ENCODE measurements at places on chromosomes 3 and 15.

DNA sequence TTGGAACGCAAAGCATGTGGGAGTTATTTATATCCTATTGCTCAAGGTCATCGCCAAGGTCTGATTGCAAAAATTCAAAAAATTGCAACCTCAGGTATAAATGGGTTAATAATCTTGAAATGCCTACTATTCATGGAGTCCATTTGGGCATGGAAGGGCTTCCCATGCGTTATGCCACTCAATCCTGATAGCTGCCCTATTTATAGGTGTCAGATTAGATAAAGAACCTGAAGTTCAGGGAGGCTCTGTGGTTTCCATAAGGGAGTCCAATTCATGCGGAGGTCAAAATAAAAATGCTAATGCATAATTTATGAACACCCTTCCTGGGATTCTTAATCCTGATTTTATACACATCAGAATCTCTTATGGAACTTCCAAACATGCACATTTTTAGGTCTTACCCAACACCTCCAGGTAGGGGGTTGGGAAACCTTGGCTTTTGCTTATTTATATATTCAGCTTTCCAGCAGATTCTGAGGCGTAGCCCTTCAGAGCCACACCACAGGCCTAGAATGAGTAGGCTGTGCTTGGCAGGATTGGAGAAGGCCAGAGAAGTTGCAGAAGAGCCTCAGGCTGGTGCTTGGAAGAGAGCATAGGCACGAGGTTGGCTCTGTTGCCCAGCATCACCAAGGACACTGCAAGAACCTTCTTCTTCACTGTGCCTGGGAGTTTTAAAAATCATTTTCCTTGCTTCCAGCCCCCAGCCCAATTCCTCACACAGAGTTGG is 324.4 kb upstream of the CFAP20DC start:
- DNase-seq: no peak

GRCh38 chr15:79314811-79315210 is 3.9 kb downstream of the TMED3 start:
- DNase-seq: no peak

DNA sequence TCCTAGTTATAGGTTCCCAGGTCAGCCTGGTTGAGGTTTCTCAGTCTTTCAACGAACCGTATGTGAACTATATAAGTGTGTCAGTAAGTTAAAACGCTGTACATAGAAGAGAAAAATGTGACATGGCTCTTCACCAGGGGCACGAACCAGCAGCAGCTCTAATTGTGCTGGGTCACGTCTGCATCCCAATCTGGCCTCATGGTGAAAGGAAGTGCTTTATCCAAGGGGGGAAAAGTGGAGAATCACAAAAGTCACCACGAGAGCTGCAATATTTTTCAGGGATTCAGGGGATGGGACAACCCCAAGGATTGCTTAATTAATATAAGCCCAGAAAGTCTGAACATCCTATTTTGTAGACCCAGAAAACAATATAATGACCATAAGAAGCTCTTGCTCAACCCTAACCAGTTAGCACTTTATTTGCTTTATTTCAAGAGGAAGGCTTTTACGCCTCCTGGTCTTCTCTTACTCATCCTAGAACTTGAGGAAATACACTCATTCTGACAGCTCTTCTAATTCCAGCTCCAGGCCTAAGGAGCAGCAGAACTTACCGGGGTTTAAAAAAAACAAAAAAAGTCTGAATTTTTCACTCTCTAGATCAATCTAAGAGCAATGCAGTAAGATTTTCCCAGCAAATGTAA is 16.5 kb downstream of the ANXA2 start:
- no peak for DNase-seq

DNA sequence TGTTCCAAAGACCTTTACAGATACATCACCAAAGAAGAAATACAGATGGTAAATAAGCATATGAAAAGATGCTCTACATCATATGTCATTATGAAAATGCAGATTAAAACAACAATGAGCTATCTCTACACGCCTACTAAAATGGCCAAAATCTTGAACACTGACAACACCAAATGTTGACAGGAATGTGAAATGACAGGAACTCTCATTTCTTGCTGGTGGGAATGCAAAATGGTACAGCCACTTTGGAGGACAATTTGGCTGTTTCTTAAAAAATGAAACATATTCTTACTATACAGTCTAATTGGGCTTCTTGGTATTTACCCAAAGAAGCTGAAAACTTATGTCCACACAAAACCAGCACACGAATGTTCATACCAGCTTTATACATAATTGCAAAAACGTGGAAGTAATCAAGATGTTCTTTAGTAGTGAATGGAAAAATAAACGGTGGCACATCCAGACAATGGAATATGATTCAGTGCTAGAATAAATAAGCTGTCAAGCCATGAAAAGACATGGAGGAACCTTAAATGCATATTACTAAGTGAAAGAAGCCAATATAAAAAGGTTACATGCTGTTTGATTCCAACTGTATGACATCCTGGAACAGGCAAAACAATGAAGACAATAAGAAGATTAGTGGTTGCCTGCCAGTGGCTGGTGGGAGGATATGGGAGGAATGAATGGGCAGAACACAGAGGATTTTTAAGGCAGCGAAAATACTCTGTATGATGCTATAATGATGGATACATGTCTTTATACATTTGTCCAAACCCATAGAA is 81.3 kb upstream of the NEDD4 start:
- DNase-seq: no peak

GRCh38 chr3:158918451-158918850 is 116.6 kb downstream of the MFSD1 start:
- no peak for DNase-seq

DNA sequence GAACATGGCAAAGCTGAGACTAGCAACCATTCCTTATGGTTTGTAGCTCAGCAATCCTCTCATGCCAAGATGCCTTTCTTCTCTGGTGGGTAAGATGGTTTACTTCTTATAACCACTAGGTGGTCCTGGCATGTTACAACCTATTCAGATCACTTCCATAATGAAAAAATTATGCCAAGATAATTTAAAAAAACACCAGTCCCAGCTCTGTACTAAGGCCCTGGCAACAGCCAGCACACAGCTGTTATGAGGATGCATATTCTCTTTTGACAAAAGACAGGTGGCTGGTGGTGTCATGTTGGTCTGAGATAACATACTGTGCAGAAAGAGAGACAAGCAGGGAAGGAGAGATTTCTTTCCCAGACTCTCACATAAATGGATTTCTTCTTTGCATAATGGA is 65.7 kb upstream of the FRMD4B start:
- DNase-seq: no peak

DNA sequence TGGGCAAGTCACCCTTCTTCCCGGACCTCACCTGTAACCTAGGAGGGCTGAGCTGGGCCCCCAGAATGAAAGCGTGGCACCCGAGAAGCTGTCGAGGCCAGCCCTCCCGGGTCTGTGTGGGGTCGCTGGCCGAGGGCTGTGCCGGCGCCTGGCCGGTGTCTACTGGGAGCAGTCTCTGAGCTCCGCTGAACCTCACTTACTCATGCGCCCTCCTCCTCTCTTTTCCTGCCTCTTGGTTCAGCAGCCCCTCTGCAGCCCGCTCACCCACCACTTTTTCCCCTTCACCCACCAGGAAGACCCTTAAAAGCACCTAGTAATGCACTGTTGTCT is 419 bp downstream of the HYKK start:
- no peak for DNase-seq

DNA sequence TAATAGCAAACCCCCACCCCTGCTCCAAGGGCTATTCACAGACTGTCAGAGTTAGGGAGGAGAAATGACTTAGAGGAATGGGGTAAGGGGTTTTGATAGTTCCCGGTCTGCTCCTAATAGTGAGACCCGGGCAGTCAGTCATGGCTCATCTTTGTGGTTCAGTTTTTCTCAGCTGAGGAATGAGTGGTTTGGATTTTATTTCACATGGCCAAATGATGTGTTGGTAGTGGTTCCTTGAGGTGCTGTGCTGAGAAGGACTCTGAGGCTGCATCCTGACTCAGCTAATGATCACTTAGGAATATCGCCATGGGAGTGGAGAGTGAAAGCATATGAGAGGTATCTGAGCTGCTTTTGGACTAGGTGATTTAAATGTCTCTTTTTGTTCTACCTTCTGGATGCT is 80.2 kb downstream of the LPP start:
- DNase-seq: peak; percentile 53

DNA sequence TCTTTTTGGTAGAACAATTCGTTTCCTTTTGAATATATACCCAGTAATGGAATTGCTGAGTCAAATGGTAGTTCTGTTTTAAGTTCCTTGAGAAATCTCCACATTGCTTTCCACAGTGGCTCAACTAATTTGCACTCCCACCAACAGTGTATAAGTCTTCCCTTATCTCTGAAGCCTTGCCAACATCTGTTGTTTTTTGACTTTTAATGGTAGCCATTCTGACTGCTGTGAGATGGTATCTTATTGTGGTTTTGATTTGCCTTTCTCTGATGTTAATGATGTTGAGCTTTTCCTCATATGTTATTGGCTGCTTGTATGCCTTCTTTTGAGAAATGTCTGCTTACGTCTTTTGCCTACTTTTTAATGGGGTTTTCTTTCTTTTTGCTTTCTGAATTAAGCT is 270.6 kb upstream of the MEIS2 start:
- DNase-seq: no peak

- no peak for DNase-seq
These were observed 51.0 kb downstream of the PPARG start for GRCh38 chr3:12339701-12340480.

DNA sequence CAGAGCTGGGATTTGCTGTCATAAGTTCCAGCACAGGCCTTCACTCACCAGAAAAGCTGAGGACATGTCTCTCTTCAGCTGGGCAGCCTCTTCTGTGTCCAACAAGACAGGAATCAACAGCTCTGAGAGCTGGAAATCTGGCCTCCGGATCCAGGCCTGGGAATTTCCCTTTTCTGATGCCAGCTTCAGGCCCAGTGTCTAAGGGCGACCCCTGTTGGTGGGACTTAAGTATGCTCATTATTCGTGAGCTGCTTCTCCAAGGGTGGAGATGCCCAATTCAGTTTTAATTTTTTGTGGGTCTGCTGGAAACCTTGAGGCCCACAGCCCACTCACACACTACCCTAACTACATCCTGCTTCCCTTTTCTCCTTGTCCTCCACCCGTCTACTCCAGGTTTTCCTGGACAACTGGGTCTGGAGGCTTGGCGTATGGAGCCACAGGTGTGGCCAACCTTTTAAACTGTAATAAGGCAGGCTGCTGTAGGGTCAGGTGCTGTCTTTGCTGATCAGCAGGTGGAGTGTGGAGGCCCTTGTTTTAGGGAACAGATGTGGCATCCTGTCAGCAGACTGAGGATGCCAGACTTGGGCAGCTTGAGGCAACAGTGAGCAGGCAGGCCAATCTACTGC is 2.6 kb upstream of the CEMIP start:
- no peak for DNase-seq

GRCh38 chr3:70658513-70659310 is 346.3 kb upstream of the MDFIC2 start:
- DNase-seq: no peak

Measured in fibroblast of skin of left quadriceps (primary cell).